Psoas muscle (tissue), 8 donors: ENCODE measurements at places on chromosomes 4 and X. TPM values are rescaled to one million over a fixed set of nuclear protein-coding genes. Genes with fewer than 3 reads are reported as not detected.

The SH3TC1 gene
- total RNA-seq = 7.9 TPM

The PPP4R3C gene
- not detected for total RNA-seq

The ATP1B4 gene
- 41.5 TPM for total RNA-seq

The DAPP1 gene
- total RNA-seq = 0.46 TPM

- no peak for DNase-seq
Observed at GRCh38 chr4:87005369-87005689, 70.5 kb downstream of the AFF1 start.
